Thyroid gland (tissue), 4 donors: ENCODE measurements at places on chromosomes 3 and 15.

GRCh38 chr15:74034206-74034755 lies 39.8 kb downstream of the PML start:
- DNase-seq: no peak

- no peak for DNase-seq
Observed at GRCh38 chr15:39855400-39855799, 64.7 kb downstream of the GPR176 start.

- no peak for DNase-seq
Observed at GRCh38 chr15:76863693-76864092, 41.4 kb downstream of the SCAPER start.

DNA sequence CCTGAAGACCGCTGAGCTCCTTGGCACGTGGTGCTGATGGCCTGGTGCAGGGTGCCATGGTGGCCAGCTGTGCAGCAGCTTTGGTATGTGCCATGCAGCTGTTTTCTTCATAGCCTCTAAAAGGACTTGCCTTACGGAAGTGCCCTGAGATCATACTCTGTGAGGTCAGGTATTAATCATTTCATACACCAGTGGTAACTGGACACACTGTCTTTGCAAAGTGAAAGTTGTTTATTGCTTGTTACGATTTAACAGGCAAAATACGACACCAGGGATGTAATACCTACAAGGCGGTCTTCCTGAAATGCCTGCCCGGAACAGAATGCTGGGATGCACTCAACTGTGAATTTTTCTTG lies 184.6 kb downstream of the ATP10A start:
- no peak for DNase-seq
